Activated CD8-positive, alpha-beta T cell treated with anti-CD3 and anti-CD28 coated beads for 36 hours (primary cell): ENCODE measurements at places on chromosomes 7 and 10. TPM values are rescaled to one million over a fixed set of nuclear protein-coding genes. Genes with fewer than 3 reads are reported as not detected.

The CAMK2G gene
- total RNA-seq = 18.5 TPM

The C10orf90 gene
- not detected for total RNA-seq

The SPDYE8 gene
- not detected for total RNA-seq

The FOXP2 gene
- not detected for total RNA-seq

GRCh38 chr10:93126483-93127052, 52.9 kb downstream of the CYP26A1 start:
- DNase-seq = peak; percentile 32

DNA sequence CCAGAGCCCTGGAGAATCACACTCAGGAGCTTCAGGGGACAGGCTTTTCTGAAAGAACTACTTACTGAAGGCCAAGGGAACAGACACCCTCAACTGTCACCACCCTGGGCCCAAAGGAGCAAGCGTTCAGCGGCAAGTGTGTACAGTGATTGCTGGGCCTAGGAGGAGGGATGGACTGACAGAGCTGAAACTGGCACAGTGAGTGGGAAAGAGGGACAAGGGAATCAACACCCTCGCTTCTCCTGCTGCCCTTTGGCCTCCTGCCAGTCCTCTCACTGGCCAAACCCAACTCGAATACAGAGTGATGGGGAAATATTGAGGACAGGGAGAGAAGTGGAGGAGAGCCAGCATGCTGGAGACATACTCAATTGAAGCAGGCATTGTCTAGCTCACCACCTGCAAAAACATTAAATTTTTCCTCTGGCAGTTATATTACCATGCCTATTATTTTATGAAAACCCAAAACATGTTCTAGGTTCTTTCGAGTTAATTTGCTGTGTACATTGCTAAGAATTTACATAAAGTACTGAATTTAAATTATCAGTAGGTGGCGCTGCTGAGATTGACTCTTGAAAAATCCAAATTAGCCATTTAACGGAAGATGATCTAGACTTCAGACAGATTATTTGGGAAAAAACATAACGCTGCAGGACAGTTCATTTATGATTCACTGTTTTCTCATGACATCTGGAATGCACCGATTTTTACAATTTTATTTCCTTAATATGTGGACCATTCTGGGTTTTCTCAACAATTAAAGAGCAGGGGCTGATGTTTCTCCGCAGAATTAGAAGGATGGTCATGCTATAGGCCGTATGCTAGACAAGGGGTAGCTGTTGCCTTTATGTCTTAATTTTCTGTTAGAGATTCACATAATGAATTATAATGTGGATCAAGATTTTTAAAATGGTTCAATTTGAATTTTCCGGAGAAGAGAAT, 14.7 kb upstream of the TMEM236 start:
- DNase-seq = no peak

- no peak for DNase-seq
Measured at GRCh38 chr10:129883626-129884397, 80.3 kb downstream of the EBF3 start.

DNA sequence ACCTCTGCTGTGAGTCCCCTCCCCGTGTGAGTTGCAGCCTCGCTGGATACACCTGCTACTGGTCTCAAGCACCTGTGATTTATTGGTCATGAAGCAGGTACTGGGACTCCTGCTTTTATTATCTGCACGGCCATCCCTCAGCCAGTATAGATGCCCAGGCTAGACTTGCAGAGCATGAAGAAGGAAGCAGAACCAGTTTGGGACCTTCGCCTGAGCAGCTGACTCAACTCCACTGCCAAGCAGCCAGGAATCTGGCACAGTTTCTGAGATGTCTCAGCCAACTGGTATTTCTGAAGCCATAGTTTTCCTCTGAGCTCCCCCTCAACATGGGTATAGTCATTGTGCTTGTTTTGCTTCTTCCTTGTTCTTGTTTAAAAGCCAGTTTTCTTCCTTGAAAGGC, 28.0 kb upstream of the SLC39A12 start:
- no peak for DNase-seq

- DNase-seq = no peak
Measured at GRCh38 chr10:111491154-111491553, 414.3 kb downstream of the ADRA2A start.

DNA sequence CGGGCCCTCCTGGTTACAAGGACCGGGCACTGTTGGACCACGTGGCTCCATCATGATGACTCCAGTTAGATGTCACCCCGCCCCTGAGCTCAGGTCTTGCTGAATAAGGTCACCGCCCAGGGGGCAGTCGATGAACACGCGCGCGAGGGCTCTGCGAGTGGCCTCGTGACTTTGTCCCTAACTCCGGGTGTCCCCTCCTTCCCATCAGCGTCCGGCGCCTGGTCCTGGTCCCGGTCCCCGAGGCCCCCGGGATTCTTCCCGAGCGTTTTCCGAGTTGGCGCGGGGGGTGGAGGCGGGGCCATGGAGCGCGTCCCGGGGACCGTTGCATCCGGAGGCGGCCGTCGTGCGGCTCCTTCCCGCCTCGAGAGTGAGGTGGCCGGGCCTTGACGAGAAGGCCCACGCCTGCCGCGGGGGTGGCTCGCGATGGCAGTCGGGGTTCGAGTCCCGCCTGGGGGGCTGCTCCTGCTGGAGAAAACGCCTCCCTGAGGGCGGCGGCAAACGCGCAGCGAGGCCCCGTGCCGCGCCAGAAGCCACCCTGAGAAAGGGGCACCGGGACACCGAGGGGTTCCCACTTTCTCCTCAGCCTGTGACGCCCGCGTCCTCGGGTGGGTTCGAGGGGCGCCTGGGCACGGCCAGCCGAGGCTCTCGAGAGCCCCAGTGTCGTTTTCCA, 569 bp upstream of the NPTX2 start:
- DNase-seq = no peak
